Right renal pelvis (tissue), 4 donors: ENCODE measurements at places on chromosomes 12 and 14. TPM values are rescaled to one million over a fixed set of nuclear protein-coding genes. Genes with fewer than 3 reads are reported as not detected.

RPS6KL1 gene
- 1.7 TPM for polyA plus RNA-seq

BMP4 gene
- polyA plus RNA-seq, result 48.0 TPM

KRT74 gene
- polyA plus RNA-seq, result not detected

BEGAIN gene
- polyA plus RNA-seq, result 3.0 TPM

COX8C gene
- 0.66 TPM for polyA plus RNA-seq

KLRK1 gene
- 0.60 TPM for polyA plus RNA-seq

MARCHF9 gene
- polyA plus RNA-seq, result 20.2 TPM

NRXN3 gene
- polyA plus RNA-seq, result 7.3 TPM

DNA sequence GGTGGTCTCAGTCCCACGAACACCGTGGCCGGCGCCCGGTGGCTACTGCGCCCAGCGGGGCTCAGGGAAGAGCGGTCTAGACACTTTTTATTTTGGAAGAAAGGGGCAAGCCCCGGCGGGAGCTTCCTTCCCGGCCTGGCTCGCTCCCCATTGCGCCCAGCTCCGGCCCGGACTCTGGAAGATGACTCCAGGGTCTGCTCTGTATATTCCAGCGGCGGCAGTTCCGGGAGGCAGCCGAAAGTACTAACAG is 225.1 kb upstream of the CRY1 start:
- no peak for DNase-seq

DNA sequence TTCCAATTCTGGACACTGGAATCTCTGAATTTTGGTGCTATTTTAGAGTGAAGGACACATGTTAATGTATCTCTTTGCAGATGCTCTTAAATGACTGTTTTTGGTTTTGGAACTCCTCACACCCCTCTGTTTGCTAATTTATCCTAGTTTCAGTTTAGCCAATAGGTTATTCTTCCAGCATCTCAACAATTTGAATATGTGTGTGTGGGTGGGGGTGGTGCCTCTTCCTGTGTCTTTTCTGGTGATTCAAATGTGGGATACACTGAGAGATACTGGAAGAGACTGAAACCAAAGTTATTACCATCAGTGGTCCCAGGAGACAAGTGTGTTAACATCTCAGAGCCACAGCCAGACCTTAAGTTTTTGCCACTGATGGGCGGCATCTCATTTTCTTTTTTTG is 1317.4 kb upstream of the TMEM132C start:
- DNase-seq, result no peak

DNA sequence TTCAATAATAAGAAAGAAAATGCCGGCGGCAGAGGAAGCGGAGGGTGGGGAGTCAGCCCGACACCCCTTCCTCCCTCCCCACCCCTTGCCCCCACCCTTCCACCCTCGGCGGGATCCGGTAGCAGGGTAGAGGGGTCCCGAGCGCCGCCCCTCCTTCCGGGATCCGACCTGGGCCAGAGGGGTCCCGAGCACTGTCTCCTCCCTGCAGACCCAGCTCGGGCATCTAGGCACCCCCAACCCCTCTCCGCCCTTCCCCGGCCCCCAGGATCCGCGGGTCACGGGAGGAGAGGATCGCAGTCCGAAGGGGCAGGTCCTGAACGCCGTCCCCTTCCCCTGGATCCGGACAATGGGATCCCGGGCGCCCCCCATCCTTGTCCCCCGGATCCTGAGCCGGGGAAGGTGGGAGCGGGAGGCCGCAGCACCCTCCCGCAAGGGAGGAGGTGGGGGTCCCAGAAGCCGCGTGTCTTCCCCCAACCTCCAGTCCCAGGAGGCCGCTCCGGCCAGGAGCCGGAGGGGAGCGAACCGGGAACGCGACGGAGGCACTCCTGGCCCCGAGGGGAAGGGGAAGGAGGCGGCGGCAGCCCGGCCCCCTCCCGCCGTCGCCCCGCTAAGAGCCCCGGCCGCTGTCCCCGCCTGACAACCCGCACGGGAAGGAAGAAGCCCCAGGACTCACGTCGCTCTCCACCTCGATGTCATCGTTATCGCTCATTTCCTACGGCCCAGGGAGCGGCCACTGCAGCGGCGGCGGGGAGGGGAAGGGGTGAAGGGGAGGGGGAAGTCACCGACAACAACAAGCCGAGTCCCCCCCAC is 481 bp downstream of the MAX start:
- peak; percentile 13 for DNase-seq

DNA sequence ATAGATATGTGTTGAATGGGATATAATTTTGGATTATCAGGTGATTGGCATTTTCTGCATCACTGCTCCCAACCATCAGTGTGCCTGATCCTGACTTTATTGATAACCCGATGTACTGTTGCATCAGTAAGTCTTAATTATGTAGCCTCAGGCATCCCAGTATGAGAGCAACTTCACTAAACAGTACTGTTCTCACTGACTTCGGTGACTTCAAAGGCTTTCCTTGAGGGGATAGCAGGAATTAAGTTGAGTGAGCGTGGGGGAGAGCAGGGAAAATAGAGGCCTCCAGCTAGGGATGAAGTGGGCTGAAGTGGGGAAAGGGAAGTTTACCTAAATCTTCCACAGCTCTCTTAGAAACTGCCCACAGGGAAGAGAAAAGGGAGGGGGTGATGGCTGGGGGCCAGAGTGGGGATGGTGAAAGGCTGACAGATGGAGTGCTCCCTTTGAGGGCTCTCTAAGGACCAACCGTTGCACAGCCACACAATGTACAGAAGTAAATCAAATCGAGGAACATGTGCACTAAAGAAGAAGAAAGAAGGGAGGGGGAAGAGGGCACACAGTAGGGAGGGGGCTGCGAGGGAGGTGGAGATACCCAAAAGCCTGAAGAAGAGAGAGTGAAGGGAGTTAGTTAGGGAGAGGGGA is 10.7 kb upstream of the NEUROD4 start:
- no peak for DNase-seq

GRCh38 chr12:123152833-123153232 is 1.9 kb upstream of the PITPNM2 start:
- DNase-seq, result no peak

- no peak for DNase-seq
Measured at GRCh38 chr12:69712826-69713225, 13.7 kb upstream of the BEST3 start.

DNA sequence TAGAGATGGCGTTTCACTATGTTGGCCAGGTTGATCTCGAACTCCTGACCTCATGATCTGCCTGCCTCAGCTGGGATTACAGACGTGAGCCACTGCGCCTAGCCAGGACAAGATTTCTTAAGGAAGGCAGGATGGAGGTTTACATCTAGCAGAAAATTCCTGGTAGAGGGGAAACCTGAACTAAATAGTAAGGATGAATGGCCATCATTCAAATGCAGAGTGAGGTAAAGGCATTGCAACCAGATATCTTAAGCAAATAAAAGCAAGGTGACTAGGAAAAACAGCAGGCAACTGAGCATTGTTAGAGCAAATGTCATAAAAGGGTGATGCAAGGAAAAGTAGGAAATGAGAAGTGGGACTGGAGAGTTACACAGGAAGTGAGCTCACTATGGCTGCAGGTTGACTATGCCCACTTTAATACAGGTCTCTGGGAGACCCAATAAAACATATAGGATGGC is 133.0 kb downstream of the SOX5 start:
- no peak for DNase-seq

DNA sequence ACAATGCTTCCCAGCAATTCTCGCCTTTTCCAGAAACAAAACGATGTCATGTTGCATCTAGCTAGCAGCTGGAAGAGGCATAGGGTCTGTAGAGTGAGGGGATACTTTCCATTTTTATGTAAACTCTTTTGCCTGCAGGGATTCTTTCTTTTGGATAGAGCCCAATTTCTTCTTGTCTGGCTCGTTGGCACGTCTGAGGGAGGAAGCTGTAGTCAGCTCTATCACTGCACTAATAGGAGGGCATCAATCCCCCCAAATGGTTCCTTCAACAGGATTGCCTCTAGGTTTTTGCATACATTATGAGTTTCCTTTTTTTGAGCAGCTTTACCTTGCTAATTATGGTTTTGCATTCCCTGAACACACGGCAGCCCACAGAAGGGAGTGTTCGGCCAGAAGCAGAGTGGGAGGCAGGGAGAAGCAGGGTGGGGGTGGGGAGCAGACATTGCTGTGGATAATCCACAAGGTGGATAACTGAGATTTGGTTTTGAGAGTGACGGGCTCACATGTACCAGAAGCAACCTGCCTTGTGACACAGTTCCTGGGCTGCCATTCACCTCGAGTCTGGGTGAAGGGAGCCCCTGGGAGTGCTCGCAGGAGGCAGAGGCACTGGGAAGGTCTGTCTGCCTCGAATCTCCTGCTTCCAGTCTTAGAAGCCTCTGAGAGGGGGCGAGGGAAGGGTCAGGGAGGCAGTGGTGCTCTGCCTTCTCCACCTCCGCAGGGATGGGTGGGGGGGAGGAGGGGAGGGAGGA is 24.5 kb downstream of the LRTM2 start:
- DNase-seq, result no peak

DNA sequence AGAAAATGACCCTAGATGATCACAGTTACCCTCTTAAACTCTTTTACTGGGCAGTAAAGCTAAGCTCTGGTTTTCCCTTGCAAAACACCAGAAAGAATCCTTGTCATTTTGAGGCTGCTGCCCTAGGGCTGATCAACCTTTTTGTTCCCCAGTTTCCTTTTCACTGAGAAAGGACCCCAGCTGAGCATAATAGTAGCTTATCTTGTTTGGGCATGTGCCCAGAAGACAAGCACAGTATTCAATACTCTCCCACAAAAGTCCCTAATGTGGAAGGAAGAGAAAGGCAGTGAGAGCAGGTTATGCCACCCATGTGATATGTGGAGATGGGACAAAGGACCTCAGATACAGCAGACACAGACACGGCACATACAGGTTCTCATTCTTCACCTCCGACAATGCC is 332.6 kb upstream of the TMPO start:
- no peak for DNase-seq

- no peak for DNase-seq
Measured at GRCh38 chr12:57891542-57892228, 45.2 kb upstream of the CTDSP2 start.

GRCh38 chr12:116087399-116087798 is 190.1 kb downstream of the MED13L start:
- DNase-seq, result no peak

GRCh38 chr14:52325126-52325525 is 11.0 kb downstream of the PTGER2 start:
- DNase-seq, result no peak

DNA sequence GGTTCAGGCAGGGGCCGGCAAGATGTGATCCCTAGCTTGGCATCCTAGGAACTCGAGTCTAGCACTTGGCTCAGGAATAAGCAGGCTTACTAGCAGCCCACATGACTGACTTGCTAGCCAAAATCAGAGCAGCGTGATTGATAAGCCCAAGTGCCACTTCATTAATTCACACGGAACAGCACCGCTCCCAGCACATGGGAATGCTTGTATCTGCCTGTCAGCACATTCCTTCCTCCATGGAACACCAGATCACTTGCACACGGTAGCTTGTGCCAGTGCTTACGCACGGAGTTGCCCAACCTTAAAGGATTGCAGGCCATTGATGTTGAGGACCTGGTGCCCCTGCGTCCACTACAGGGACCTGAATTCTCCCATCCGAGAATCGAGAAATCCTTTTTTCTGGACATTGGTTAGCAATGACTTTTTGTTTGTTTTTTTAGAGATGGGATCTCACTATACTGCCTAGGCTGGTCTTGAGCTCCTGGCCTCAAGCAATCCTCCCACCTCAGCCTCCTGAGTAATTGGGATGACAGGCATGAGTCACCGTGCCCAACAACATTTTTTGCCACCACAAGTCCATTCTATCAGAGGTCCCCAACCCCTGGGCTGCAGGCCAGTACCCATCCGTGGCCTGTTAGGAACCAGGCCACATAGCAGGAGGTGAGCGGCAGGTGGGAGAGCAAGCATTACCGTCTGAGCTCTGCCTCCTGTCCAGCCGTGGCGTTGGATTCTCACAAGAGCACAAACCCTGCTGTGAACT is 30.6 kb upstream of the TSPAN9 start:
- DNase-seq, result no peak

DNA sequence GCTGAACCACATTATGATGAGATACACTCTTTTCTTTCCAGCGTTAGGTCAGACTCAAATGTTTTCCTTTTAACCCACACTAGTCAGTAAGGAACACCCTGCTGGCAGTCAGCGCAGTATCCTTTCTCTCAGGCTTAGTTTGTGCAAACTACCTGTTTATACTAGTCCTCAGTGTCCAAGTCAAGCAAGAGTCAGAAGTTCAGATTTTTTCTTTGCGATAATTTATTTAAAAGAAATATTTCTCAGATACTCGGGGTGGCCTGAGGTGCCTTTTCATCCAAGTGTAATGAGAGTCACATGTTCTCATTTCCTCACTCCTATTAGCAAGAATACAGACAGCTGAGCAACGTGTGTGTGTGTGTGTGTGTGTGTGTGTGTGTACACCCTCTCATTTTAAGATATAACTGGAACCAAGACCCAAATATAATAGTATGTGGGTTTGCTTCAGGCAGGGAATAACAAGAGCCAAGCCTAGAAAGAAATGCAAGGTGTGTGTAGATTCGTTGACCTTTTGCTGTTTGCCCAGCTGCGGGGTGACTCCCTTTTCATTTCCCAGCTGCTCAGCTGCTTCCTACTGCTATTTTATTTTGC is 182.7 kb downstream of the KICS2 start:
- DNase-seq, result no peak
